ENCODE measurements at places on chromosomes 7 and 10. TPM values are rescaled to one million over a fixed set of nuclear protein-coding genes. Genes with fewer than 3 reads are reported as not detected.

DNA sequence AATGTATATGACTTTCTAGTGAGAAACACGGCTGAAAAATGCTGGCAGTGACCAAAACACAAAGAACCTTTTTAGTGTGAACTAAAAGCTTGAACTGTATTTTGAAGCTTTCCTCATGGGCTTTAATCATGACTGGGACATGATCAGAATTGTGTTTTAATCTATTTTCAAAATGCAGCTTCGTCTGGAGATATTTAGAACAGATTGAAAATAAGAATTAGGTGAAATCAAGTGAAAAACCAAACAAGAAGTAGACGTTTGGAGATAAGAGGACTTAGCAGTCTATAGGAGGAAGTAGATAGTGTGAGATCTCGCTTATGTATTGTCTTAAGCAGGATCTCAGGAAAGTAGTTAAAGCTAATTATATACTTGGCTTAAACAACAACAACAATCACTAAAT is 865.4 kb upstream of the MBL2 start:
- DNase-seq, result no peak

GRCh38 chr10:22010973-22011408 is 7.5 kb upstream of the DNAJC1 start:
- DNase-seq, result no peak

GRCh38 chr10:22491480-22491879 is 146.2 kb downstream of the SPAG6 start:
- no peak for DNase-seq

GRCh38 chr7:36591636-36592035 is 132.7 kb downstream of the AOAH start:
- DNase-seq, result no peak

GRCh38 chr7:94177441-94177840 is 173.3 kb upstream of the BET1 start:
- no peak for DNase-seq

The PRLHR gene
- not detected for total RNA-seq

All from H7 (cell line).